ENCODE measurements at places on chromosomes 6 and 20.

DNA sequence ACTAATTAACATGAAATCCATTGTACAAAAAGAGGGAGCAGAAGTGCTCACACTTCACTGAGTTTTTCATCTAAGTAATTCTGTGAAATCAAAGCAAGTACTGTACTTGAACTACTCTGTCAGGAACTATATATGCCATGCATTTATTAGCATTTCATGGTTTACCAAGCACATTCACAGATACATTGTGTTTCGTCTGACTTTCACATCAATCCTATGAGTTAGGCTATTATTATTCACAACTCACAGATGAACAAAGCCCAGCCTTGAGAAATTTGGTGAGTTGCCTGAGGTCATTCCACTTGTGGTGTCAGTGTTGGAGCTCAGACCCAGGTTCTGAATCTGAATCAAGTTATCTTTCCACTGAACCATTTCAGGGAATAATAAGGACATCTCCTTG lies 33.7 kb upstream of the TENT5A start:
- no peak for DNase-seq

DNA sequence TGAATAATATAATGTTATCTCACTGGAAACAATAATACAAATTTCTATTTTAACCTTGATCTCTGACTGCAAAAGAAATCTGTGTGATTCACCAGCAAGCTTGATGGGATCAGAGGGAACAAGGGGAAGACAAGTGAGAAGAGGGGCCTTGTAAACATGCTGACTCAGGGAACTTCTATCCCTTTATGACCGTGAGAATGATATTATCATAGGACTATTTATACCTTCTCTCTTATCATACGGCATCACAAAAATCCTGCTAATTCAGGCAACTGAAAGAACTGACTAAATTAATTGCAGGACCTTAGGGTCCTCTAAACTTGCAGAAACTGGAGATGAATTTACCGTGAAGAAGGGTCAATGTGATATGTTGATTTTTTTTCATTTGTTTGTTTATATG lies 173.3 kb downstream of the PTPRK start:
- no peak for DNase-seq

- no peak for DNase-seq
These were observed 71.9 kb downstream of the TBC1D7 start for GRCh38 chr6:13256266-13257001.

DNA sequence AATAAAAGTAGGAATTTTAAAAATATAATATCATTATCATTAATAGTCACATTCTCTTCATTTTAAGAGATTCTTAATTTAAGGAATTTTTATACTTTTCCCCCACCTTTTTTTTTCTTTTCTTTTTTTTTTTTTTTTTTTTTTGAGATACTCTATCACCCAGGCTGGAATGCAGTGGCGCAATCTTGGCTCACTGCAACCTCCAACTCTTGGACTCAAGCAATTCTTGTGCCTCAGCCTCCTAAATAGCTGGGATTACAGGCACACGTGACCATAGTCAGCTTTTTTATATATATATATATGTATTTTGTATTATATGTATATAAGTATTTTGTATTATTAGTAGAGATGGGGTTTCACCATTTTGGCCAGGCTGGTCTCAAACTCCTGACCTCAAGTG lies 457.7 kb downstream of the CDKAL1 start:
- no peak for DNase-seq
